Vein endothelial cell (primary cell): ENCODE measurements at places on chromosomes 4 and X. TPM values are rescaled to one million over a fixed set of nuclear protein-coding genes. Genes with fewer than 3 reads are reported as not detected.

The PAGE5 gene
- total RNA-seq: not detected in 2 replicates

The RBBP7 gene
- 70.2 and 92.2 TPM in 2 replicates for total RNA-seq

The UGT2B11 gene
- not detected in 2 replicates for total RNA-seq

The SSR4 gene
- total RNA-seq: 177 and 318 TPM in 2 replicates

The NALF2 gene
- 0.10 TPM in 1 of 2 replicates, not detected in the other for total RNA-seq

The FGF13 gene
- 20.3 and 43.1 TPM in 2 replicates for total RNA-seq

The RAI2 gene
- total RNA-seq: 1.3 and 1.6 TPM in 2 replicates

The CXorf65 gene
- not detected in 2 replicates for total RNA-seq

The NUP62CL gene
- total RNA-seq: not detected in 2 replicates

The TMA16 gene
- total RNA-seq: 36.5 and 36.9 TPM in 2 replicates

The MND1 gene
- total RNA-seq: 0.98 and 2.4 TPM in 2 replicates

The ADH1C gene
- not detected in 2 replicates for total RNA-seq

The ARAP2 gene
- 0.10 TPM in 1 of 2 replicates, not detected in the other for total RNA-seq

The ASB5 gene
- total RNA-seq: not detected in 2 replicates
